ENCODE measurements at places on chromosomes 1 and 21.

DNA sequence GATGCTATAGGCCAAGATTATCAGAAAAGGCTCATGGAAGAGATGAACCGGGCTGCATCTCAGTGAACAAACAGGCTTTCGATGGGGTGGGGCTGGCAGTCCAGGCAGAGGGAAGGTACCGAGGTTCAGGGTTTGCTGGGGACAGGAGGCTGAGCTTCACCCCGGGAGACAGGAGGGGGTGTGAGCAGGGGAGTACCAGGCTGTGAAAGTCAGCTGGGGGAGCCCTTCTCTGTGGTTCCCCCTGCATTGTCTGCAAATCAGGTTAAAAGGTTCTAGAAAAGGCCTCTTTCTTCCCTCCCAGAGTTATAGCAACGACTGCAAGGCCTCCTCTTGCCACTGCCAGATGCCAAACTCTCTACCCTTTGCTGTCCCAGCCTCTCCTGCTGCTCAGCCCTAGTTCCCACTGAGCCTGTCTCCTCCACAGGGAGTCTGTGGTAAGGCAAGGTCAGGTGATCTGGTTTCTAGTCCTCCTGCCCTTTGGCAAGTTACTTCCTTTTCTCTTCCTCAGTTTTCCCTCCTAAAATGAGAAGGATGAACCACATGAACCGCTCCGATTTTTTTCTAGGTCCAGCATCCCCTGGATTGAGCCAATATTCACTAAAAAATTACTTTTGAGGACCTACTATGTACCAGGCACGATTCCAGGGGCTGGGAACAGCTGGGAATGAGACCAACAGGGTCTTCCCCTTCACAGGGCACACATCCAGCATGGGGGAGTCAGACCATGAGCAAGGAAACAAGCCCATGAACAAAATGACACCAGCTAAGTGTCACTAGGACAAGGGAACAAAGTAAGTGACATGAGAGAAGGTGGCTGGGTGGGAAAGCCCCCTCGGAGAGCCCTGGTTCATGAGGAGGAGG lies 7.2 kb downstream of the LAD1 start:
- no peak for DNase-seq

GRCh38 chr1:177915641-177916040 lies 54.2 kb downstream of the SEC16B start:
- DNase-seq: no peak

DNA sequence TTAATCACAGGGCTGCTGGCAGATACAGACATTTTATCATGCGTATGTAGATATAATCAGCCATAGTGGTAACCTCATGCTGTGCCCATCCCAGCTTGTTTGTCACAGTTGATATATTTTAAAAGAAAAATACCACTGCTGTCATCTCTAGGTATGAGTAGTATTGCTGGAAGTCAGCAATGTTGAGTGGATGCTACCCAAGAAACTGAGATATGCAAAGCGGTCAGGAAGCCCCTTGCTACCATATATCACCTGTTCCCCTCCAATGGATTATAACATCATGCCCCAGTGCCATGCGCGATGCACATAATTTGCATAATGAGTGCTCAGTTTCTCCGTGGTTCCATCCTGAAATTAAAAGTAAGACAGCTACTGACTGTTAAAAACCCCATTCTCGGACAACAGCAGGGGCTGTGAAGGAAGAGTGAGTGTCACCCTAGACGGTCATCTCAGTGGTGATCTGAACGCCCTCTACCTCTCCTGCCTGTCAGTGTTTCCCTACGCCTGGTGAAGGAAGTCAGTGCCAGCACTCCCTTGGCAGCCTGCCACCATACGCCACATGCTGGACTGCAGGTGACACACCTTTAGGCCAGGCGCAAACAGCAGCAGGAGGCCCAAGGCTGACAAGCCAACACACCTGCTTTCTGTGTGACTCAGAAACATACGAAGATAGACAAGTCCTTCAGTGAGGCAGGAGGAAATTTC lies 2.7 kb downstream of the IL10RB start:
- no peak for DNase-seq

DNA sequence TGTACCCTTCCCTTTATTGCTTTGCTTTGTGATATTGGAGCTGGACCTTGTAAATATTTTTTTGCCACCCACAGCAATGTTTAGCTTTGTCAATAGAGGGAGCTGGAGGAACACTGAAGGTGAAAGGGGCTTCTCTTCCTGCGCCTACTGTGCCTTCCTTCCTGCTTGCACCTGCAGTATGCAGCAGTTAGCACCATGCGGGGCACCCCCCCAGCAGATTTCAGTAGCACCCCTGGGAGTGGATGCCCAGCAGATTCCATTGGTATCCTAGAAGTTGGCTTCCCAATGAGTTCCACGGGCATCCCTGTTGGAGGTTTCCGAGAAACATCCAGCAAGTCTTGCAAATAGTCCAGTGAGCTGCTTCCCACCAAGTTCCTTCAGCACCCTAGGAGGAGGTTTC lies 25.6 kb downstream of the S100A10 start:
- DNase-seq: peak; percentile 41

DNA sequence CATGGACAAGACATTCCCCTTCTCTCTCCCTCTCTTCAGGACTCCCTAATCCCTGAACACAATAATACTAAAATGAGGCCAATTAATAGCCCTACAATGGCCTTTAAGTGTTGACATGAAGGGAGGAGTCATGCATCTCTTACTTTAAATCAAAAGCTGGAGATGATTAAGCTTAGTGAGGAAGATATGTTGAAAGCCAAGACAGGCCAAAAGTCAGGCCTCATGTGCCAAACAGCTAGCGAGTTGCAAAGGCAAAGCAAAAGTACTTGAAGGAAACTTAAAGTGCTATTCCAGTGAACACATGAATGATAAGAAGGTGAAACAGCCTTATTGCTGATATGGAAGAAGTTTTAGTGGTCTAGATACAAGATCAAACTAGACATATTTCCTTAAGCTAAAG lies 49.5 kb upstream of the CD46 start:
- DNase-seq: no peak

DNA sequence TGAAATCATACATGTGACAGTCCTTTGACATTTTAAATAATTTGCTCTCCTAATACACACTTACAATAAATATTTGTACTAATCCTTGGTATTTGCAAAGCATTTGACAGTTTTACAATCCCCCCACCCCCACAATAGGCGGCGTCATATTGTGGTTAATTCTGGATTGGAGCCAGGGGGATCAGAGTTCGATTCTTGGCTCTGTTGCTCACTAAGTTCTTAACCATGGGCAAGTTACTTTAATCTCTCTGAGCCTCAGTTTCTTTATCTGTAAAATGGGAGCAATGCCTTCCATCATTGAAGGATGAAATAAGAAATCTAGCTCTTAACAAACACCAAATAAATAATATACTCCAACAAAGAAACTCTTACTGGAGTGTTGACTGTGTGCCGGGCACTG lies 23.8 kb downstream of the CACNA1S start:
- DNase-seq: no peak

Measured in AG08396 (cell line).